ENCODE measurements at places on chromosomes 3 and 15.

GRCh38 chr3:197804511-197804910 lies 13.5 kb downstream of the LRCH3 start:
- DNase-seq = no peak

DNA sequence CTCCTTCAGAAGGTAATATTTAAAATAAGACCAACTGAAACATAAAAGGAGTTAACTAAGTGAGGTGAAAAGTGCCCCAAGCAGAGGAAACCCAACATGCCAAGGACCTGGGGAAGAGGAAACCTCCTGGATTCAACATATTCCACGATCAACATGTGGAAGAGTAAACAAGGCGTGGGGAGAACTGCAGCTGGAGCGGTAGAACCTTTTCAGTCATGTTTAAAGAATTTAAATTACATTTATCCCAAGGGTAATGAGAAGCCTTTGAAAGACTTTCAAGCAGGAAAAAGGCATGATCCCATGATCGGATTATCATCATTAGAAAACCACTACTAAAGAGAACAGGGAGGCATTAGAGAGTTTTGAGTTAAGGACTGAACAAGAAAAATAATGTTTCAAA lies 330.7 kb downstream of the FHIT start:
- no peak for DNase-seq

- no peak for DNase-seq
Observed at GRCh38 chr3:30531017-30531570, 75.3 kb upstream of the TGFBR2 start.

DNA sequence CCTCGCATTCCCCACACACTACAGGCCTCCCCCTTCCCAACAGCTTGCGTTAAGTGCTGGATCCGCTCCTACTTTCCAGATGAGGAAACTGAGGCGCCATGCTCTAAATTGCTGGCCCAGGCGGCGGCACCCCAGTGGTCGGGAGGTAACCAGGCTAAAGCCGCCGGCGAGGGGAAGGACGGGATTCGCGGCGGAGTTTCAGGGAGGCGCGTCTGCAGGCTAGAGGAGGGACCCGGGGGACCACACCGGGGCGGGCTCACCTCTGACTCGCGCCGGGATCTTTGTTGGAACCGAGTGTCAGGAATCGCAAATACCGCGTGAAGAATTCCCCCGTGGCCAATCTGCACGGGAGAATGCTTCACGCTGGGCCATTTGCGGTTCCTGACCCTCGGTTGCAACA lies 24.6 kb upstream of the PTPN23 start:
- no peak for DNase-seq

DNA sequence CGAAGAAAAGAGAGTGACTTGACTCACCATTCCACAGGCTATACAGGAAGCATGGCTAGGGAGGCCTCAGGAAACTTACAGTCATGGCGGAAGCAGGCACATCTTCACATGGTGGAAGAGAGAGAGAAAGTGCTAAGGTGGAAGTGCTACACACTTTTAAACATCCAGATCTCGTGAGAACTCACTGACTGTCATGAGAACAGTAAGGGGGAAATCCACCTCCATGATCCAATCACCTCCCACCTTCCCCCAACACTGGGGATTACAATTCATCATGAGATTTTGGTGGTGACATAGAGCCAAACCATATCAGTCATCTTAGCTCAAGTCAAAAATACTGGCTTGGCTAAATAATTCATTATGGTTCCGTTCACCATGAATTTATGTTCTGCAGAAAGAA lies 45.3 kb upstream of the NEDD4 start:
- DNase-seq = no peak

DNA sequence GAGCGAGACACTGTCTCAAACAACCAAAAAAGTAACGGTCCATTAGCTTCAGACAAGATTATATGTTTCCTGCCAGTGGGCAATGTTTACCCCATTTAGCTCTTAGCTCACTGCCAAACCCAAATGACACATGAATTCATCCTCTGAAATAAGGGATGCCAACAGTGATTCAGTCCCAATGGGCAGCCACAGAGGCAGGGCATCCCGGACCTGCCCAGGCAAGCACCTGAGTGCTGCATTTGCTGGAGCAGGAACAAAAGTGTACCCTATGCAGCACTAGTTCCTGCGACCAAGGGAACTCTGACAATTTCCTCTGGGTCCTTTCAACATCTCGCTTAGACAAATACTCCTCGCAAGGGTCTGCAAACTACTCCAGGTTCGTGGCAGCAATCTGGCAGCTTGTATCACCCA lies 8.0 kb downstream of the IP6K2 start:
- DNase-seq = no peak
